Activated T-helper 17 cell treated with anti-CD3 and anti-CD28 coated beads, Interleukin-2, amount 50 U/mL, for 72 hours (primary cell): ENCODE measurements at places on chromosomes 7 and 10. TPM values are rescaled to one million over a fixed set of nuclear protein-coding genes. Genes with fewer than 3 reads are reported as not detected.

DNAJB6 gene
- total RNA-seq: 118 TPM

PILRA gene
- total RNA-seq: 2.7 TPM

CASD1 gene
- total RNA-seq: 26.6 TPM

GRCh38 chr10:112775381-112775780, 174.7 kb upstream of the TCF7L2 start:
- no peak for ATAC-seq

DNA sequence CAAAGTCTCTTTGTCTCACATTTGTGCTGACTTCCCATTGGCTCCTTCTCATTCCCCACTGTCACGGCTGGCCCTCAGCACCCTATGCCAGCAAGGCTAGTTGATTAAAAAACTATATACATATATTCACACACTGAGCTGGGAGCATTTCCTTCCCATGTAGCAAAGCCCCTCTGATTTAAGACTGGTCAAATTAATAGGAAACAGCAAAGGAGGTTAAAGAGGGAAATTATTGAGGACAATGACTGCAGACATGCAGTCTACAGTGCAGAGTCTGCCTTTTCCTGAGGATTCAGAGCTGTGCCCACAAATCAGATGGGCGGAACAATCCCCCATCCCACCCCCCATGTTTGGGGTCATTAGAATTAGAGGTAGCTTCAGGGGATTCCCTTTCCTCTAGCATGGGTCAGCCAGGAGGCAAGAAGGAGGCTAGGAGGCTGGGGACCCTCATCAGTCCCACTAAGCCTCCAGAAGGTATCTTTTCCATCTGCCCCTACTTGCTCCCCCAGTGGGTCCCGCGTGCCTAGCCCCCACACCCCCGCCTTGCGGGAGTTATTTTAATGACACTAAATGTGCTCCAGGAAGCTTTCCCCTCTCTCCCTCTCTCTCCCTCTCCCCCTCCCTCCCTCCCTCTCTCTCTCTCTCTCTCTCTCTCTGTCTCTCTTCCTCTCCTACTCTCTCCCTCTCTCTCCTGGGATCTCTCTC, 9.8 kb upstream of the DLX6 start:
- no peak for ATAC-seq

DNA sequence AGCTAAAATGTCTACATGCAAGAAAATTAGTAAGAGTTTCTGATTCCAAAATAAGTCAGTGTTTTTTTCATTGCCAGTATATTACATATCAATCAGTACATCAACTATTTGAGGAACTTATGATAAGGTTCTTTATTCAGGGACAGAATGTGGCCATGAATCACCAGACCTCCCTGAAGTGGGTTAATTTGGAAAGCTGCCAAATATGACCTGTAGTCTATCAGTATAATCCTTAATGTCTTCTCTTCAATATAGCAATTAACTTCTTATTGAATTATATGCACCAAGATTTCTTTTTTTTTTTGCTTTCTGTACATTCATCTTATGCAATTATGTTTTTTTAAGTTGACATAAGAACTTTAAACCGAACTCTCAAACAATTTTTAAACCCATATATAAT, 714.5 kb upstream of the POT1 start:
- ATAC-seq: no peak

DNA sequence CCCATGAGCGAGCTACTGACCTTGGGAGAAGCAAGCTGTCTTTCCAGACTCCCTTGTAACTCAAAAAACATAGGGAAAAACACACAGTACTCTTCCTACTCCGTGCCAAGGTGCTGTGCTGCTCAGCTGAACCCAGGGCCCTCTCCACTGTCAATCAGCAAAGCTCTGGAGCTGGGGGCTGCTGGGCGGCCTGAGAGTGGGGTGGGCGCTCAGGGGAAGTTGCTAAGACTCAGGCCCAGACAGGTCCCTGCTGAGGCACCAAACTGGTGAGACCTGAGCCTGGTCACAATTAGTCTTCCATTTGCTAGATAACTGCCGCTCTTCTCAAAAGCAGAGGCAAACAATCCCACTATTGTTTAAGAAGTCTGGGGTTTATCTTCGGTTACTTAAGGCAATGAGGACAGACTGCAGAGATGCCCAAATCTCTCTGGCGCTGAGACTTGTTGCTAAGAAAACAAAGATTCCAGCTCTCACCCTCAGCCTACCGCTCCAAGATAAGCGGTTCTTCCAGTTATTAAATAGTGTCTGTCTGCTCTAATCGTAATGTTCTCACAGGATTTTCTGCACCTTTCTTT, 22.0 kb downstream of the STEAP1B start:
- ATAC-seq: no peak

DNA sequence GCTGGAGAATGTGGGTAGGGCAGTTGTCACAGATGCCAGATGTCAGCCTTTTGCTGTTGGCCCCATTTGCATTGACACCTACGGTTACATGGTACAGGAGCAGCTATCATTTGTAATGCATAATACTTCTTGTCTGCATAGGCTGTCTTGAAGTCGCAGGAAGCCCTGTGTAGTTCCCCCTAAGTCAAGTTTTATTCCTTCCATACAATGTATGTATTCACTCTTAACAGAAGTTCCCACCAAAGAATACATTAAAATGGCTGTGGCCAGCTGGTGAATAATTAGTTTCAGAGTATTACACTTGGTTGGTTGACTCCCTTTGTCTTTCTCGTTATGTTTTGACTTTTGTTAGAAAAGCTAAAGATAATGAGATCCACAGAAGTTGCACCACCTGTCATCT, 1169.0 kb downstream of the REEP3 start:
- no peak for ATAC-seq

DNA sequence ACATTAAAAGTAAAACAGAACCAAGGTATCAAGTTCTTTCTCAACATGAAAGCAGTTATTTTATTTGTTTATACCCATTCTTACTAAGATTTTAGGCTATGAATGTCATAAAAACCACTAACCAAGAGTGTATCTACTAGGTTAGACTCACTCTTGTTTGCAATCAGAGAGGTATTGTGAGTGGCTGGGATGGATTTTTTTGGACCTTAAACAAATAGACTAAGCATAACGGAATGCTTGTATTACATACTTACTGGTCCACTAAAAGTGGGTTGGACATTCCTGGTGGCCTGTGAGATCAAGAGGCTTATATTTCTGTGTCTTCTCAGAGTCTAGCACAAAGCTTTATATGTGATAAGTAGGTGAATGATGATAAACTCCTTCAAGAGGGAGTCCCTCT, 32.6 kb upstream of the CBLL1 start:
- ATAC-seq: no peak
